ENCODE measurements at places on chromosomes 6 and 20.

GRCh38 chr6:73062837-73063236, 162.5 kb downstream of the KHDC1L start:
- DNase-seq, result peak; percentile 76

DNA sequence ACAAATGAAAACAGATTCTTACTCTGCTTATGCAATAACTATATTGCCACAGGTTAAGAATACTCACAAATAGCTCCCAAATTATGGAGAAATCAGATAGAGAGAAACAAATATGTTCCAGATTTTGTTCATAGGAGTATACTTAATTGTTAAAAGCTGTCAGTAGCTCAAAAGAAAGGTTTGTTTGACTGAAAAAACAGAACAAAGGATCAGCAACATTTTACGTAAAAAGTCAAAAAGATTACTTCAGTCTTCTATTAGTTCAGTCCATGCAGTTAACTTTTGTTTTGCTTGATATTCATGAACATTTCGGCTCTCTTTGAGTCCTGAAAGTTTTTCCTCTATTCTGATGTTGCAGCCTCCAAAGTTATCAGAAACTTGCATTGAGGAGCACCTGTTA, 13.4 kb upstream of the NANP start:
- DNase-seq, result no peak

DNA sequence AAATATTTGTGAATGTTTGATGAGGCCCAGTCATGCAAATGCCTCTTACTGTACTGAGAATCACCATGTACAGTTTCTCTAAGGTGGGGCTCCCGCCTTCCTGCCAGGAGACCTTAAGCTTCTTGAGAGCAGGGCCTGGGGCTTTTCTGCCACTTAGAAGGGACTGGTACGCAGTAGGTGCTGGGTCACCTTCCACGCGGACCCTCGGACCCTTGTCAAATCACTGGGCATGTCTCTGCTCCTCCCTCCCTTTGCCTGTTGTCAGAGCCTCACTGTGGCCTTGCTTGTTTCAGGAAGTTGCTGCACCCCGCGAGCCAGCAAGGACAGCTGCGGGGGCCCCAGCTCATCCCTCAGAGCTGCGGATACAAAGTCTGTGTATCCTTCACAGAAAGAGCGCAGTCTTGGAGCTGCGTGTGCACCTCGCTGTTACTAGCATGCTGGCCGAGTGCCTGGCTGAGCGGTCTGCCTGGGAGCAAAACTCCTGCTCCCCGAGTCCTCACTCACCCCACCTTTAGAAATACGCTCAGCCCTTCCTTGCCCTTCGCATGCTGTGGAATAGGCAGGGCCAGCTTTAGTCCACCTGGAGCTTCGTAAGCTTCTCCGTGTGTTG, 30.7 kb upstream of the IRF4 start:
- DNase-seq, result no peak

DNA sequence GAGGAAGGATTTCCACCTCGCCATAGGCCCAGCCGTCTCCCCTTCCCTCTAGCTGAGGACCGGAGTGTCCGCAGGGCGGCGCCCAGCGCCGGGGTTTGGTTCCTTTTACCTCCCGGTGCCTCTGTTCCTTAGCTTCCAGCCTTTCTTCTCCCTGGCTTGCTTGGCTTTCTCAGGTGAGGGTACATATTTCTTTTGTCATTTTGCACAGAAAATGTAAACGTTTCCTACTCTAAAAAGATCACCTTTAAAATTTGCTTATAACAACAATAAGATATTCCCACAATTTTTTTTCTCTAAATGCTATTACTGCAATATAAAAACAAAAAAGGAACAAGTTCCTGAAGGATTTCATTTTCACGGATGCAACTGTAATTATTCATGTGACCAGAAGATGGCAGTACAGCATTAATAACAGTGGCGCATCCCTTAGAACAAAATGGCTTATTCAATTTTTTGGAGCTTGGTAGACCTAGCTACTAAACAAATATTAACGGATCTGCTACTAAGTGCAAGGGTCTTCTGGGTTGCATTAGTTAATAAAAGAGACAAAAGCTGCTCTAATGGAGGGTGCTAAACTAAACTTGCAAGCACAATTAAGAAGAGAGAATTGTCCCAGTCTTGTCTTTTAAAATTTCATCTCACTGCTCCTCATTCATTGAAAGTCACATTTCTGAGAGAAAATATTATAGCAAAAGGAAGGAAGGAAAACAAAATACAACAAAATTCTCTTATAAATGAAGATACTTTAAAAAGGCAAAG, 172.9 kb downstream of the ADGRG6 start:
- DNase-seq, result peak; percentile 60

- no peak for DNase-seq
These were observed 92.4 kb upstream of the SHLD1 start for GRCh38 chr20:5657876-5658200.

DNA sequence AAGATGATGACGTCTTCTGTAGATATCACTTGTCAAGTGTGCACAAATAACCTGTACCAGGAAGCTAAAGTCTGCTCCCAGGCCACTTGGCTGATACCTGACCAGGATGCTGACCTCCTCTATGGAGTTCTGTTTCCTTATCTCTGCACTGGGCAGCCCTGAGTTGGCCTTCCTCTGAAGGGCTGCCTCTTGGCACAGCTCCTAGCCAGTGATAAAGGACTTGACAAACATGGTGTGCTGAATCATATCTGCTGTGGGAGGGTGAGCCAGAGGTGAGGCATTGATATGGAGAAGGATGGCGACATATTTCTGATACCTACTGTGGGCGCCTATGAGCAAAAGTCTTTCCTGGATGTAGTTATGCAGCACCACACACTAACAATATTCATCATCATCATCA, 32.8 kb upstream of the FOXA2 start:
- DNase-seq, result no peak

- DNase-seq, result no peak
These were observed 103.6 kb downstream of the PAX1 start for GRCh38 chr20:21808863-21809664.

DNA sequence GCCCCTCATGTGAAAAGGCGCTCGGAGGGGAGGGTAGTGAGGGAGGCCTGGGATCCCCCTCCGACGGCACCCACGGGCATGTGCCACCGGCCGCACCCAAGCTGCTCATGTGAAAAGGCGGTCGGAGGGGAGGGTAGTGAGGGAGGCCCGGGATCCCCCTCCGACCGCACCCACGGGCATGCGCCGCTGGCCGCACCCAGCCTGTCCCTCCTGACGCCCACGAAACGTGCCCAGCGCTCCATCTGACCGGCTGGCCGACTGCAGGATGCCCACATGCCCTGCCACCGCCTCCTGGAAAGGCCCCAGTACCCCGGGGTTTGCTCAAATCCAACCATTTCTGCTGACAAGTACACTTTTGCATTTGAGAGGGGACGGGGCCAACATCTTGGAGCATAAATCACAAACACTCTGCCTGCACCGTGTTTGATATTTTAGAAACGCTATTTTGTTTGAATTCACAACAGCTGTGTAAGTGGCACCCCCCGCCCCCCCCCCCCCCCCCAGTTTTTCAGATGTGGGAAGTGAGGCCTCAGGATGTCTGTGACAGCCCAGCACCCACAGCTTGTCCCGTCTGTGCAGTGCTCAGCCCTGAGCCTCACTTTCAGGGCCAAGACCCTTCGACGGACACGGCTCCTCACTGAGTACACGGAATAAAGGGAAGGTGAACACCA, 34.1 kb downstream of the SLC2A4RG start:
- DNase-seq, result no peak

DNA sequence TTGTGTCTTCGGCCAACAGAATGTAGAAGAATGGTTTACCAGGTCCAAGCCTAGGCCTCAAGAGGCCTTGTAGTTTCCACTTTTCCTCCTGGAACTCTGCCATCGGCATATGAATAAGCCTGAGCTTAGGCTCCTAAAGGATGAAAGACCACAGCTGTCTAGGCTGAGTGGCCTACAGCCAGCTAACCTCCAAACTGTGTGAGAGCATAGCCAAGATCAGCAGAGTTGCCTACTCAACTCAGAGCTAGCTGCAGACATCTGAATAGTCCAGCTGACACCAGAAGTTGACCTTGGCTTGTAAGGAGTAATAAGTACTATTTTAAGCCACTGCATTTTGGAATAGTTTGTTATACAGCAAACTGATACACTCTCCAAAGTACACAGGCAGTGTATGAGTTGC, 52.6 kb upstream of the SMIM29 start:
- DNase-seq, result peak; percentile 37

DNA sequence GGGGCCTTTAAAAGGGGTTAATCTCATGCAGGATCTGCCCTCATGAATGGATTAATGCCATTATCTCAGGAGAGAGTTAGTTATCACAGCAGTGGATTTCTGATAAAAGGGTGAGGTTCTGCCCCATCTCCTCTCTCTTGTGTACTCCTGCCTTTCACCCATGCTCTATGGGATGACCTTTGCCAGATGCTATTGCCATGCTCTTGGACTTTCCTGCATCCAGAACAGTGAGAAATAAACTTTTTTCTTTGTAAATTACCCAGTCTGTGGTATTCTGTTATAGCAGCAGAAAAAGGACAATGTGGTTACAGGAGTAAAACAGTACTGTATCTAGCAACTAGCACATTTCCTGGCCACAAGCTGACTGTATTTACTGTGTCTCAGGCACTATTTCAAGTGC, 58.0 kb upstream of the CCN2 start:
- DNase-seq, result no peak
